Cerebellum (tissue), 4 donors: ENCODE measurements at places on chromosomes 3 and 15.
A peak's percentile ranks its signal among the peaks of the same experiment; 100 is the strongest.

GRCh38 chr3:18369551-18370185 is 55.5 kb downstream of the SATB1 start:
- DNase-seq: peak; percentile 2

- no peak for DNase-seq
Measured at GRCh38 chr3:176595307-176595706, 602.0 kb downstream of the TBL1XR1 start.

DNA sequence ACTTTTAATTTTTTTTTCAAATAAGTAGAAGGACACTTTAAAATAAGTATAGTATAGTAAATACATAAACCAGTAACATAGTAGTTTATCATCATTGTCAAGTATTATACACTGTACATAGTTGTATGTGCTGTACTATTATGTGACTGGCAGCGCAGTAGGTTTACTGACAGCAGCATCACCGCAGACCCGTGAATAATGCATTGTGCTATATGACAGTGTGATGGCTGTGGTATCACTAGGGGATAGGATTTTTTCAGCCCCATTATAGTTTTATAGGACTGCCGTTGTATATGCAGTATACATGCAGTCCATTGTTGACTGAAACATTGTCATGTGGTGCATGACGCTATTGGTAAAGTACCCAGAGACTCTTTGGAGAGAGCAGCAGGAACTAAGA is 306.5 kb downstream of the SQOR start:
- no peak for DNase-seq

DNA sequence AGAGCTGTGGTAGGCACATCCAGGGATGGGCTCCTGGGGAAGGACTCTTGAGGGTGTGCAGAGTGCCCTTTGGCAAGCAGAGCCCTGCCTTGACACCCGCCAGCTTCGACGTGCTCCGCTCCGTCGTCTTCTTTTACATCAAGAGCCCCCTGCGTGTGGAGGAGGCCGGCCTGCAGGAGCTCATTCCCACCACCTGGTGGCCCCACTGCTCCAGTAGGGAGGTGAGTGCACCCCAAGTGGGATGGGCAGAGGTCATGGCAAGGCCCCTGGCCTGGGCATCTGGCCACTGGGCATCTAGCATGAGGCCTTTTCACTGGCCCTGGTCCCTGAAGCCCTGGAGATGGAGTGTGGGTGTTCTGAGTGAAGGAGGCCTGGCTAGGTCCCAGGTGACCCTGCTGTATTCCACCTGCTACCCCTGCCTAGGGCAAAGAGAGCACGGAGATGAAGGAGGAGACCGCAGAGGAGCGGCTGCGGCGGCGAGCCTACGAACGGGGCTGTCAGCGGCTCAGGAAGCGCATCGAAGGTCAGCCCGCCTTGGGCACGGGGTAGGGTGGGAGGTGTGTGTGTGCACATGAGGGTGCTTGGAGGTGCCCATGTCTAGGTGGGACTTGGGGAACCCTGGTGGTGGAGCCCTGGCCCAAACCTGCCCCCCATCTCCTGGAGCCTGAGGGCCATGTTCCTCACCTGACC is 12.2 kb downstream of the RNF123 start:
- DNase-seq: no peak

DNA sequence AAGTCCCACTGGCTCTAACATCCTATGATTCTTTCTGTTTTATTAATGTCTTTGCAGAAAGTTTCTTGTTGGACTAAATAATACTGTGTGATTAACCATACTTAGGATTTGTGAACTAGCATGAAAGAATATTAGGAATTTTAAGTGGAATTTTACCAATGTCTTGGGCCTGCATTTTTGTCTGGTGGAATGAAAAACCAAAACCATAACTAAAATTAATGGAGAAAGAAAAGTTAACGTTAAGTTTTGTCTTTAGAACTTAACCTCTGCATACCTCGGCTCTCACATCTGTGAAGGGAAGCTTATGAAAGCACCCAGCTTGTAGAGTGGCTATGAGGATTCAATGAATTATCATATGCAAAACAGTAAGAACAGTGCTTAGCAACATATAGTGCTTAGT is 6.5 kb downstream of the FBN1 start:
- no peak for DNase-seq
